ENCODE measurements at places on chromosomes 2 and 18. TPM values are rescaled to one million over a fixed set of nuclear protein-coding genes. Genes with fewer than 3 reads are reported as not detected.

UGT1A5 gene
- 0.41 TPM for total RNA-seq

ERFE gene
- total RNA-seq, result 7.7 TPM

ALPI gene
- total RNA-seq, result not detected

CCDC68 gene
- 7.9 TPM for total RNA-seq

GRCh38 chr2:234015861-234016260, 34.6 kb upstream of the SPP2 start:
- no peak for DNase-seq

- no peak for DNase-seq
Measured at GRCh38 chr18:12497296-12497695, 89.6 kb downstream of the PRELID3A start.

- no peak for DNase-seq
Measured at GRCh38 chr2:85692039-85692645, 2.0 kb upstream of the GNLY start.

- no peak for DNase-seq
Measured at GRCh38 chr2:131580187-131580586, 52.5 kb downstream of the CCDC74A start.

DNA sequence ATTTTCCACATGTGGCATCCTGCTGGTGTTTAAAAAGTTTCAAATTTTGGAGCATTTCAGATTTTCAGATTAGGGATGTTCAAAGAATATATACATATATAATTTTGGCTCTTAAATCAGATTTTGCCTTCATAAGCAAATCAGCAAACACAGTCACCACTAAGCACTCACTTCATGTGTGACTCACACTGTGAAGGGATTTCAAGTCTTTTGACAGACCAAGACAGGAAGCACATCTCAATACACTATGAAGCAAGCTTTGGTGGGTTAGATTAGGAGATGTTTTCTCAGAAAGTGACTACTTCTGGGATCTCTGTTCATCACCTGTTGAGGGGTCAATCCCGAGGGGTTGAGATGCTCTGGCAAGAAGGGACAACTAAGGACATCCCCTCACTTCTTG, 227.8 kb upstream of the RBBP8 start:
- DNase-seq, result no peak

- no peak for DNase-seq
Measured at GRCh38 chr2:71499691-71500090, 46.3 kb downstream of the DYSF start.

DNA sequence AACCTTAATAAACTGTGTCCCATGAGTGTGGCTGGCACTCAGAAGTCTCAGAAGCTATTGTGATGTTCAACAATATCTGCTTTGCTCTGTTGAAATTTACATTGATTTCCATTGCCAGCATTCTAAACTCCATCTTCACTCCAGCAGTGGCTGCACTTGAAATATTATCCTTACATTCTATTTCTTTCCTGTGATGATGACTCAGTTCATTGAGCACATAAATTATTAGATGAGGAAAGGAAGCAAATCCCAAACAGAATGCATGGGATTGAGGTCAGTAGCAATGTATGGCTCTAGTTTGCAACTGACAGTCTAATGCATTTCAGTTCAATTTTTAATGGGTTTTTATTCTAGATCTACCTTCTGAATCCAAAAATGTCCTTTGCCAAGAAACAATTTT, 92.4 kb upstream of the TTN start:
- no peak for DNase-seq
